HFFc6 (cell line): ENCODE measurements at places on chromosomes 11 and 22. TPM values are rescaled to one million over a fixed set of nuclear protein-coding genes. Genes with fewer than 3 reads are reported as not detected.

GRCh38 chr11:123390146-123390545 lies 39.9 kb upstream of the GRAMD1B start:
- H3K4me3 ChIP-seq, result no peak overlapping the region
- no peaks in the 10 kb centered on the region for H3K4me1 ChIP-seq
- H3K36me3 ChIP-seq, result no peaks in the 10 kb centered on the region
- no peak overlapping the region for H3K27ac ChIP-seq

DNA sequence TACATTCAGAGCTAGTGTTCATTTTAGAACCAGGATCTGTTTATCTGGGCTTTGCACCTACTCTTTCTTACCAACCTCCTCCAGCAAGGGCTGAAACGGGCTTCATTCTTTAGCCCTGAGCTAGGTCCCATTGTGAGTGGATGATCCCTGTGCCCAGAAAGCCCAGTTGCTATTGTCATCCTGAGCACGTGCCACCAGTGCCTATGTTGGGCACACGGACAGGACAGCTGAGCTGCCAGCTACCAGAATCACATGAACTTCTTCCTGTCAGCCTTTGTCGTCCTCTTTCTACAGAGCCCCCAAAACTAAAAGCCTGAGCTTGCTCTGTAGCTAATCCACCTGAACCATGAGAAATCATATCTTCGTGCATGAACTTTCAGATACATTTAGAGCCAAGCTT lies 74.4 kb upstream of the NTM start:
- peaks cover 18% of the 10 kb centered on the region for H3K27me3 ChIP-seq
- H3K4me1 ChIP-seq, result no peaks in the 10 kb centered on the region; the same call in 1 of the 2 replicates
- no peak overlapping the region for H3K27ac ChIP-seq
- no peak for DNase-seq
- H3K4me3 ChIP-seq, result no peak overlapping the region
- no peaks in the 10 kb centered on the region for H3K36me3 ChIP-seq

DNA sequence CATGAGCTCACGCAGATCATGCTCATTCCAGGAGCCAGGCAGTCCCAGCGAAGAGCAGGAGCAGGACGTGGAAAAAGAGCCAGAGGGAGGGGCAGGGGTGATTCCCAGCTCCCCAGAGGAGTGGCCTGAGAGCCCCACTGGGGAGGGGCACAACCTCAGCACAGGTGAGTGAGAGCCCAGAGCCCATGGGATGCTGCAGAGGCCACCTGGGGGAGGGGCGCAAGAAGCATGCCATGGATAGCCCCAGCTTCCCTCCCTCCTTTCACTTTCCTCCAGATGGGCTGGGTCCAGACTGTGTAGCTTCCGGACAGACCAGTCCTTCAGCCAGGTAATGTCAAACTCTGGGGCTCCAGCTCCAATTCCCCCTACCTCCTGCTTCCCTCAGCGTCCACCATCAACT lies 6.2 kb downstream of the SMTNL1 start:
- no peak for DNase-seq
- H3K36me3 ChIP-seq, result no peaks in the 10 kb centered on the region
- H3K27ac ChIP-seq, result no peak overlapping the region
- H3K4me3 ChIP-seq, result no peak overlapping the region

DNA sequence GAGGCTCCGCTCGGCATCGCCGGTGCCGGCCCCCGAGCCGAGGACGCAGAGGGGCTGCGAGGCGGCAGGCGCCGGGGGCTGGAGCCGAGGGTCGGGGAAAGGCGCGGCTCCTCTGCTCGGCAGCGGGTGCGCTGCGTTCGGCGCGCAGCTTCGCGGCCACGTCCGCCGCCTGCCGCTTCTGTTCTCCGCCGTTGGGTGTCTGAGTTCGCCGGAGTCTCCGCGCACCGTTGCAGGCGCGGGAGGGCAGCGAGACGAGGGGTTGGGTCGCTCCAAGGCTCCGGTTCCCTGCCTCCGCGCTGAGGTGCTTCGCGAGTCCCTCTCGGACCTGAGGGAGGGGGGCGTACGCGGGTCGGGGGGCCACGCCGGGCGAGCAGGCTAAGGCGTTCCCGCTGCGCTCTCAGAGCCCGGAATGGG lies 347 bp downstream of the MN1 start:
- H3K36me3 ChIP-seq, result no peaks in the 10 kb centered on the region
- H3K4me3 ChIP-seq, result peak overlapping the region; percentile 71
- H3K4me1 ChIP-seq, result peaks cover 5% of the 10 kb centered on the region; the same call in 1 of the 2 replicates
- H3K27ac ChIP-seq, result no peak overlapping the region

DNA sequence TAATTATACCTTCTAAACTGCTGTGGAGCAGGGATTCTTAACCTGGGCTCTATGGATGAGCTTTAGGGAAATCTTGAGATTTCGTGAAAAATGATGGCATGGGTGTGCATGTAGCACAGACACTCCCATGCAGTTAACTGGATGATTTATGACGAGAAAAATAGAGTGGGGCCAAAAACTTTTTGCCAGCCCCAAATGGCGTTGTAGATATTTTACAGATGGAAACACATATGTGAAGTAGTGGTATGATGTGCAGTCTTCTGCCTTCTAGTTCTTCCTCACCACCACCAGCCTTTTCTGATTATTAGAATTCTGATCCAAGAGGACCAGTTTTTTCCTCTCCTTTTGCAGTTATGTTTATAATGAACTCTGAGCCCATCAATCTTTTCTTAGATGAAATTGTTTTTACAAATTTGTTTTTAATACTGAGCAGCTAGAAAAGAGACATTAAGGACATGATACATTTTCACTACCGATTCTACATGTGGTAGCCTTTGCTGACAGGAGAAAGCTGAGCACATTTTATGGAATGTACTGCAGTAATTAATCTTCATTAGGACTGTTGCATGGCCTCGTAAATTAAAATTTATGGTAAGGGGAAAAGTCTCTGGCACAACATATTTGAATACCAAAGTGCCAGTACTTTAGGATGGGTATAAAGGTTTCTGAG lies 261.4 kb downstream of the DDX10 start:
- peak overlapping the region; percentile 27; the same call in 1 of the 2 replicates for H3K27ac ChIP-seq
- peaks cover 69% of the 10 kb centered on the region for H3K4me1 ChIP-seq
- peaks cover 1% of the 10 kb centered on the region; the same call in 1 of the 2 replicates for H3K27me3 ChIP-seq
- H3K4me3 ChIP-seq, result peak overlapping the region; percentile 5; the same call in 1 of the 2 replicates
- no peak for DNase-seq

DNA sequence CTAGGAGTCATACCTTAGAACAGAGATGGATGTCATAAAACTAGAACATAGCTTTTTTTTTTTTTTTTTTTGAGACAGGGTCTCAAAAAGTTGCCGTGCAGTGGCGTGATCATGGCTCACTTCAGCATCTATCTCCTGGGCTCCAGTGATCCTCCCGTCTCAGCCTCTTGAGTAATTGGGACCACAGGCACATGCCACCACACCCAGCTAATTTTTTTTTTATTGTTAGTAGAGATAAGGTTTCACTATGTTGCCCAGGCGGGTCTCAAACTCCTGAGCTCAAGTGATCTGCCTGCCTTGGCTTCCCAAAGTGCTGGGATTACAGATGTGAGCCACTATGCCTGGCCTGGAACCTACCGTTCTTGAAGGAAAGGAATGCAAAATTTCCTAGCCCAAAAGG lies 8.8 kb upstream of the CEP295 start:
- H3K27ac ChIP-seq, result no peak overlapping the region
- no peak overlapping the region for H3K4me3 ChIP-seq
- peaks cover 29% of the 10 kb centered on the region for H3K27me3 ChIP-seq
- DNase-seq, result no peak
- H3K4me1 ChIP-seq, result peaks cover 6% of the 10 kb centered on the region; the same call in 1 of the 2 replicates

The CLDN5 gene
- 0.21 TPM in 1 of 3 replicates, not detected in the others for total RNA-seq

The NAT10 gene
- total RNA-seq, result 44.9 to 53.7 TPM (median 50.9 TPM) in 3 replicates

The KCNJ1 gene
- not detected in 3 replicates for total RNA-seq

The BDNF gene
- 66.6 and 91.4 TPM in 2 replicates for total RNA-seq
